ENCODE measurements at places on chromosomes 7 and 10.

DNA sequence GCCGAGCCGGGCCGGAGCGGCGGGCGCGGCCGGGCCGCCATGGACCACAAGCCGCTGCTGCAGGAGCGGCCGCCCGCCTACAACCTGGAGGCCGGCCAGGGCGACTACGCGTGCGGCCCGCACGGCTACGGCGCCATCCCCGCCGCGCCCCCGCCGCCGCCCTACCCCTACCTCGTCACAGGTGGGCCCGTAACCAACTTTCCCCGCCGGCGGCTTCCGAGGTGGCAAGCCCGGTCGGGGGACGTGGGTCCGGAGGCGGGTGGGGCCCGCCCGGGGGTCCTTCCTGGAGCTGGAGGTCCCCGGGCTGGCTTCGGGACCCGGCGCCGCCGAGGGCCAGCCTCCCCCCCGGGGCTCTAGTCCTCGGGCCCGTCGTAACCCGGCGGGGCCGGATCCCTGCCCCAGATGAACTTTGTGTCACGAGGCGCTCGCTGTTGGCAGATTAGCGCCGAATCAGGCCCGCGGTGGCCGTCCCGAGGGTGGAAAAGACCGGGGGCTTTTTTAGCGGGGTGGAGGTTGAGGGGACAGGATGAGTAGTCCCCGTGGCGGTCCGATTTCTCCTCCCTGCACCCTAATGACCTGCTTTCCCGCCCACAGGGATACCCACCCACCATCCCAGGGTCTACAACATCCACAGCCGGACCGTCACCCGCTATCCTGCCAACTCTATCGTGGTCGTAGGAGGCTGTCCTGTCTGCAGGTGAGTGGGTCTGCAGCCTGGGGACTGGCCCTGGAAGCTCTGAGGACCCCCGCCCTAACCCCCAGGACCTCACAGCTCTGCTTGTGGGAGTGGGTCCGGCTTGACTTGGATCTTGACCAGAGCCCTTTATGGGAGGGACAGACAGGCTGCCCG is 496 bp downstream of the BRI3 start:
- peak; percentile 26 for DNase-seq

- no peak for DNase-seq
These were observed 77.5 kb downstream of the SEPTIN7 start for GRCh38 chr7:35878351-35878750.

DNA sequence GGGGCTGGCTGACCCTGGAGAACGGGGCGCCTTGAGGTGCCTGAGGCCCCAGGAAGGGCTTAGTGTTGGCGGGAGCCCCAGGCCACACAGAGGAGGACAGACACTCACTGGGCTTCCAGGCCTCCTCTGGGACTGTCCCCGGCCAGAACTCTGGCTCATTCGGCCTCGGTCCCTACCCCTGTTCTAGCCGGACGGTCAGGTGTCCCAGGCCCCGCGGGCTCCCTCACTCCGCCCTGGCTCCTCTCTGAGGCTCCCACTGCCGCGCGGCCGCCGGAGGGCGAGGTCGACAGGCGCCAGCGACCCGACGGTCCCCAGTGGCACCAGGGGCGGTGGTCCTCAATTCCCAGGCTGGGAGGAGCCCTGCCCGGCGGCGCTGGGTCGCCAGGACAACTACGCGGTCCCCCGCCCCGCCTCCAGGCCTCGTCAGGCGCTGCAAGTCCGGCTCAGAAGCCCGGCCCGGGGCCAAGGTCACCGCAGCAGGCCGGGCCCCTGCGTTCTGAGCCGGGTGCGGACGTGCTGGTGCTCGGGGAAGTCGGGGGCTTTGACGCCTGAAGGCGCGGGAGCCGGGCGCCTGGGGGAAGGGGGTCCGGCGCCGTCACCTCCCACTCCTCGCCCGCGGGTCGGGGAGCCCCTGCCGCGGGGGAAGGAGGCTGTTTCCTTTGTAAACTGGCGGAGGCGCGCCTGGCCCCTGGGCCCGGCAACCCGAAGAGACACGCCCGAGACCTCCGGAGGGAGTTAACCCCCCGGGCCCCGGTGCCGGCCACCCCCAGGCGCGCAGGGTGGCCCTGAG is 1.1 kb upstream of the PWWP2B start:
- DNase-seq = no peak

- no peak for DNase-seq
These were observed 147.1 kb upstream of the IGFBP3 start for GRCh38 chr7:46068159-46068558.

DNA sequence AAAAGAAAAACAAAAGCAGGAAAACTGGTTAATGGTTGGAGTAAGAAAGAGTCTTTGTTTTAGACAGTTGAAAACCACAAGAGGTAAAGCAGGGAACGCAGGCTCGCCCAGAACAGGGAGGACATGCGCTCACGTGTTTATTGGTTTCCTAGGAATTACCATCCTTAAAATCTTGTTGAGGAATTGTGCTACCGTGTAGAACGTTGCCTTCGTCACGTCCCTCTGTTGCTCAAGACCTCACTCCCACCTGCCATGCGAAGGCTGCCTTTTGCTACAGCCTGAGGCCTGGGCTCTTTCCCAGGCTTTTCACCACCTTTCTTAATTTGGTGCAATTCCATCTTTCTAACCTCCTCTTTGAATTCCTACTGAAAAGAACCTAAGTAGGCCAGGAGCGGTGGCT is 61.6 kb upstream of the CAMK1D start:
- DNase-seq = no peak
